Lung (tissue), 17 donors: ENCODE measurements at places on chromosomes 13 and 19.

DNA sequence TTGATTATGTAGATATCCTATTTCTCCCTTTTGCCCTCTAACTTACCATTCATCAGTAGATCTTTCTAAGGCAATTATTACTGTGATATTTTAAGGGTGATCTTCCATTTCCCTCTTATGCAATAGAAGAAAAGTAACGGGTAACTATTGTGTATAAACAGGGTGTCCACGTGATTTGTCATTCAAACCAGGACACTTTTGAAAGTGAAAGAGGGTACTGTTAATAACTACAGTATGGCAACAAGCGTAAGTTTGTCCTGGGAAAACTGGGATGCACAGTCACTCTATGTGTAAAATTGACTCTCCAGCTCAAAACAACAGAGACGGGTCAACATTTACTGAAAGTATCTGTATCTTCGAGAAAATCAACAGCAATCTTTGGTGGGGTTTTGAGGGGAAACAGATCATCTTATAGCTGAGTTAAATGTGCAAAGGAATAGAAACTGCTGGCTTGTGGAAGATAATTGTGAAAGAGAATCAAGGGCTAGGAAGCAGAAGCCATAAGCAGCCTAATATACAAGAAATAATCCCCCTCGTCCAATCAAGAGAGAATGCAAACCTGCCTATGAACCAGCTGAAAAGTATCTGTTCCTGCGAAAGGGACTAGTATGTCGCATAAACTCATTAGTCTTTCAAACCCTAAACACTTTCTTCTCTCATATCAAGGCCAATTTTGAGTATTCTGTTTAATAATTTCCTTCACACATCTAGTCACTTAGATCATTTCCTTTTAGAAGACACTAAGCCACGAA is 126.7 kb downstream of the FOXO1 start:
- no peak for DNase-seq

GRCh38 chr19:41330946-41331678 is 21.1 kb downstream of the CCDC97 start:
- no peak for DNase-seq

- no peak for DNase-seq
Measured at GRCh38 chr19:47529018-47529742, 14.3 kb upstream of the NAPA start.

DNA sequence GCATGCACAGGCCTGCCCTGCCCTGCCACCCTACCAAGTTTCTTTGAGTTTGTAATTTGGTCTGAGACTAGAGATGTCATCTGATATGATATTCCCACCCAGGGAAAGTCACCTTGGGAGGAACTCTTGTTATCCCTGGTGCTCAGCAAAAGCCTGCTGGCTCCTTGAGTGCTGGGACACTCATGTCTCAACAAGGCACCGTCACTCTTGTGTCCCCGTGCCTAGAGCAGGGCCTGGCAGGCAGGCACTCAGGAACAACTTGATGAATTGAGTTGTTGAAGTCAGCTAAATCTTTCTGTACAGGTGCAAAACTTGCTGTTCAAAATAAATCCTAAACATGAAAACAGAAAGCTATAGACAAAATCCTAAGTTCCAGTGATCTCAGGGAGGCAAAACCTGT is 345.4 kb downstream of the KCNRG start:
- no peak for DNase-seq
